Breast epithelium (tissue), 4 donors: ENCODE measurements at places on chromosomes 5 and 9. TPM values are rescaled to one million over a fixed set of nuclear protein-coding genes. Genes with fewer than 3 reads are reported as not detected.

Gene FIBCD1
- total RNA-seq, result 0.16 TPM

Gene CDC20B
- not detected for total RNA-seq

Gene SMIM32
- total RNA-seq, result not detected

Gene RNF183
- total RNA-seq, result 3.5 TPM

Gene ENTPD8
- 2.0 TPM for total RNA-seq

Gene TMEM167A
- total RNA-seq, result 42.4 TPM

Gene SAXO1
- not detected for total RNA-seq

Gene CSF1R
- 11.5 TPM for total RNA-seq

Gene ZNF618
- total RNA-seq, result 11.8 TPM

Gene CRHBP
- 0.73 TPM for total RNA-seq

Gene FOXD4L3
- total RNA-seq, result not detected

GRCh38 chr5:153525536-153525935 is 35.1 kb downstream of the GRIA1 start:
- no peak overlapping the region for H3K4me3 ChIP-seq
- no peaks in the 10 kb centered on the region for H3K4me1 ChIP-seq
- no peak for DNase-seq
- no peaks in the 10 kb centered on the region for H3K27me3 ChIP-seq

- no peak for DNase-seq
- no peak overlapping the region for H3K4me3 ChIP-seq
- no peaks in the 10 kb centered on the region for H3K4me1 ChIP-seq
Observed at GRCh38 chr5:134935711-134936602, 31.0 kb downstream of the PCBD2 start.

- H3K27ac ChIP-seq, result no peak overlapping the region
- DNase-seq, result no peak
- no peaks in the 10 kb centered on the region for H3K36me3 ChIP-seq
Observed at GRCh38 chr5:55484531-55484930, 50.2 kb downstream of the PLPP1 start.

GRCh38 chr9:34337403-34337802 is 8.0 kb downstream of the NUDT2 start:
- no peak for DNase-seq
- no peak overlapping the region for H3K27ac ChIP-seq
- no peaks in the 10 kb centered on the region for H3K36me3 ChIP-seq
- H3K27me3 ChIP-seq, result no peaks in the 10 kb centered on the region
- no peak overlapping the region for H3K4me3 ChIP-seq

DNA sequence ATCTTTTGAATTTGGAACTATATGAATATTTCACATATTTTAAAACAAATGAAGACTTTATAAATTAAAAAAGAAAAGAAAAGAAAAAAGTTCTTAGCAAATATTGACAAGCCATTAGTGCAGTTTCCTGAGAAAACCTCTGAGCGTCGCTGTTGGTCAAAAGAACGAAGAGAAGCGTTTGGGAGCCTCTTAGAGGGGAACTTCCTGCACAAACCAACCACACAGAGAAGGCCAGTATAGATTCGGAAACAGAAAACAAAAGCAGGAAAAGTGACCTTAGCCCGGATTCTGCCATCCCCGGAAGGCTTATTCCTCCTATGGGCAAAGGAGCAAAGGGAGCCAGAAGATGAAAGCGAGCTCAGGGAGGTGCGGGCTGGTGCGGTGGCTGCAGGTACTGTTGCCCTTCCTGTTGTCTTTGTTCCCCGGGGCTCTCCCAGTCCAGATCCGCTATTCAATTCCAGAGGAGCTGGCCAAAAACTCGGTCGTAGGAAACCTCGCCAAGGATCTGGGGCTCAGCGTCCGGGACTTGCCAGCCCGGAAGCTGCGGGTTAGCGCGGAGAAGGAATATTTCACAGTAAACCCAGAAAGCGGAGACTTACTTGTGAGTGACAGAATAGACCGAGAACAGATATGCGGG is at the start of gene PCDHGB2:
Gene PCDHGB2, plus strand, starts transcription at position 205 of the 637 bp plus-strand sequence. Its CDS starts 142 bp downstream, at position 347.
- no peak within 1 kb of the TSS for H3K27ac ChIP-seq
- no peaks in the 10 kb centered on the region for H3K4me1 ChIP-seq
- no peak for DNase-seq
- H3K27me3 ChIP-seq, result no peaks in the 10 kb centered on the region

- H3K4me3 ChIP-seq, result no peak overlapping the region
- H3K27me3 ChIP-seq, result no peaks in the 10 kb centered on the region
- DNase-seq, result no peak
Observed at GRCh38 chr5:137315534-137316345, 183.4 kb downstream of the SPOCK1 start.

- H3K27me3 ChIP-seq, result no peaks in the 10 kb centered on the region
- no peak overlapping the region for H3K4me3 ChIP-seq
- no peak overlapping the region for H3K27ac ChIP-seq
- DNase-seq, result no peak
- H3K4me1 ChIP-seq, result no peaks in the 10 kb centered on the region
Observed at GRCh38 chr5:132006331-132007120, 4.9 kb downstream of the ACSL6 start.

- H3K4me3 ChIP-seq, result no peak overlapping the region
- H3K27ac ChIP-seq, result no peak overlapping the region
- no peak for DNase-seq
- no peaks in the 10 kb centered on the region for H3K36me3 ChIP-seq
Observed at GRCh38 chr5:140205216-140205615, 30.2 kb downstream of the CYSTM1 start.

DNA sequence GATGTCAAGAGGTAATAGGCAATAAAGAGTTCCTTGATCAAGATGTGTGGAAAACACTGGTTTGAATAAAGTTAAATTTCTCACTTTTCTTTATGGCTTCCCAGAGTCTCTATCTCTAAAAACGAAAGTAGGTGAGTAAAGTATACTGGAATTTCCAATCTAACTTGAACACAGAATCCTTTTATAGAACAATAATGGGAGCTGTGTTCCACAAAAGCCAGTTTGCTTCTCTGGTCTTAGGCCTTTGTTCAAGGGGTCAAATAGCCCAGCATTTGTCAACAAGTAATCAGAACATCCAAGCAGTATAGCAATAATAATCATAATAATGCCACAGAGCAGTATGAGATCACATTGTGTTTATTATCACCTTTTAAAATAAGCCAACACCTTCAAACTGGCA is 20.2 kb downstream of the ATP10B start:
- no peaks in the 10 kb centered on the region for H3K4me1 ChIP-seq
- DNase-seq, result no peak
- H3K4me3 ChIP-seq, result no peak overlapping the region
- no peak overlapping the region for H3K27ac ChIP-seq
- no peaks in the 10 kb centered on the region for H3K27me3 ChIP-seq
- no peaks in the 10 kb centered on the region for H3K36me3 ChIP-seq

GRCh38 chr9:101047848-101048397 is 19.4 kb downstream of the PLPPR1 start:
- no peaks in the 10 kb centered on the region for H3K36me3 ChIP-seq
- H3K4me3 ChIP-seq, result no peak overlapping the region
- no peaks in the 10 kb centered on the region for H3K4me1 ChIP-seq
- H3K27ac ChIP-seq, result no peak overlapping the region

DNA sequence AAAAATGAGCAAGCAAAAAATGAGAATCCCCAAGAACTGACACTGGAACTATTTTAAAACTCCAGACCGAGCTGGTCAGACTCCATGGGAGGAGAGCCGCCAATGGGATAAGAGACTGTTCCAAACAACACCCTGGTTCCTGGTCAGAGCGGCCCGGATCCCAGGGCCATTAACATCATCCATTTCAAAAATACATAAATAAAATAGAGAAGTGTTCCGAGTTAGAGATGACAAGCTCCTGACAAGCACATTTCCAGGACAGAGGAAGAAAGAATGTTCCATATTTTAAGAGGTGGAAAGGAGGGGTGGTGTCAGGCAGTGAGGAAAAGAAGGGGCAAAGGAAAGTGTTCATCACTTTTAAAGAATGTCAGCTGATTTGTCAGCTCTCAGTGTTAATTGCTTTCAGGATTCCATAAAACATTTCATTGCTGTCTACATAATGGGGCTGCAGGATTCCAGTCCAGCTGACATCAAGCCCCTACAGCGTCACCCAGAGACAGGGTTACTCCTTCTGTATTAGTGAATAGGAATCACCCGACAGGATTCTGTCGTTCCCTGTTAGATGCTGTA is 202.5 kb upstream of the TRIM32 start:
- no peaks in the 10 kb centered on the region for H3K36me3 ChIP-seq
- H3K27me3 ChIP-seq, result no peaks in the 10 kb centered on the region
- H3K4me3 ChIP-seq, result no peak overlapping the region
- no peak overlapping the region for H3K27ac ChIP-seq
- no peak for DNase-seq
- no peaks in the 10 kb centered on the region for H3K4me1 ChIP-seq

DNA sequence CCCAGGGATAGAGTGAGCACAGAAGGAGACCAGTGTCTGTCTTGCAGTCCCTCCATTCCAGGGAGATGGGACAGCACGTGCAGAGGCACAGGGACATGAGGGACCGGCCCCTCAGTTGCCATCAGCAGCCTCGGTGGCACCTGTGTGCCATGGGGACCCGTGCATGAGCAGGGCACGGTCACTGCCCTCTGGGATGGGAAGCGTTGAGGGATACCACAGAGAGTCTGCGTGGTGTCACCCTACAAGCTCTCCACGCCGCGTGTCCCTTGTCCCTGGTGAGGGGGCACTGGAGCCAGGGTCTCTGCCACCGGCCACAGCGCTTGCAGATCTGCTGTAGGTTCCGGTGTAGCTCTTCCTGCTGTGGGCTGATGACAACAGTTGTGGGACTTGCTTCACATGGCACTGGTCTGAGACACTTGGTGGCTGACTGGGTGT is 108.1 kb downstream of the CACNA1B start:
- H3K4me1 ChIP-seq, result no peaks in the 10 kb centered on the region
- no peak overlapping the region for H3K27ac ChIP-seq
- no peaks in the 10 kb centered on the region for H3K36me3 ChIP-seq
- H3K27me3 ChIP-seq, result no peaks in the 10 kb centered on the region
- DNase-seq, result no peak
- no peak overlapping the region for H3K4me3 ChIP-seq

DNA sequence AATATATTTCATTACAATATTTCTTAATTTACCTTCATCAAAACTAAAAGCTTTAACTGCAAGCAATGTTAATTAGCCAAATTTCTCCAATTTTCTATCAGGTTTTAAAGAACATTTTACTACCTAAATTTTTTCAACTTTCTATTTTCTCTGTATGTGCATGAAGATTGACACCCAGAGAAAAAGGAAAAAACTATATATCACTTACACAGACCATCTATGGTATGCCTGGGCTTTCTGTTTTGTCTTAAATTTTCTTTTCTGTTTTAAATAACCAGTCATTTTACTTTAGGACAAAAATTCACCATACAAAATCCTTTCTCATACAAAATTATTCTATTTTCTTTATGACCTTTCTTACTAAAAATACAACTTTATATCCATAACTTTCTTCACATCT is 13.8 kb upstream of the IL7R start:
- H3K36me3 ChIP-seq, result no peaks in the 10 kb centered on the region
- no peaks in the 10 kb centered on the region for H3K4me1 ChIP-seq
- no peak for DNase-seq
- no peak overlapping the region for H3K27ac ChIP-seq

DNA sequence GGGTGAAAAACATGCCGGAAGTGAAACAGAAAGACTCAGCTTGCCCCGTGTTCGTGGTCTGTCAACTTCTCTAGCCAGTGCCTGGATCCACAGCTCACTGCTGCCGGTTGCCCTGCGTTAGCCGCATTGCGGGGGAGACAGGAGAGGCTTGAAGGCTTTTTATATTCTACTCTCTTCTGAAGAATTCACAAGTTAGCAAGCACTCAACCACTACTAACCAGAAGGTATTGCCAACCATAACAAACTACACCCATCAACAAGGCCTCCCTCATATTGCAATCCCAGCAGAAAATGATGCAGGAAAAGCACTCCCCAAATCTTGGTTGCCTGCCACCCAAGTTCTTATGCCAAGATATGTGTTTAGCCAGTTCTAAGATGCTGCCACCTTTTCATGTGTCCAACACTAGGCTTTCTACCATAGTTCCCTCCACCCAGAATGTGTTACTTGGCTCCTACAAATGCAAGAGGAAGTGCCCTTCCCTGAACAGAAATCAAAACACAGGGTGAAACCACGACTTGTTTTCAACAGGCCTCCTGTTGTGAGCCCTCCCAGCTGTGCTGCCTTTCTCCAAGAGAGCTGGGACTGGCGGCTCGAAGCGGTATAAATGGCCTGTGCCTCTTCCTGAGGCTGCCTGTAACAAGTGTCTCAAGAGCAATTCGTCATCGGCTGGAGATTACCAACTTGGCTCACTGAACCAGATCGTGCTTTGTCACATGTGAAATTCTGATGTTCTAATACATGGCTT is 129.0 kb downstream of the SNX18 start:
- H3K27ac ChIP-seq, result peak overlapping the region; percentile 81
- H3K27me3 ChIP-seq, result no peaks in the 10 kb centered on the region
- DNase-seq, result peak; percentile 70
- H3K36me3 ChIP-seq, result no peaks in the 10 kb centered on the region
- H3K4me3 ChIP-seq, result no peak overlapping the region
- no peaks in the 10 kb centered on the region for H3K4me1 ChIP-seq

DNA sequence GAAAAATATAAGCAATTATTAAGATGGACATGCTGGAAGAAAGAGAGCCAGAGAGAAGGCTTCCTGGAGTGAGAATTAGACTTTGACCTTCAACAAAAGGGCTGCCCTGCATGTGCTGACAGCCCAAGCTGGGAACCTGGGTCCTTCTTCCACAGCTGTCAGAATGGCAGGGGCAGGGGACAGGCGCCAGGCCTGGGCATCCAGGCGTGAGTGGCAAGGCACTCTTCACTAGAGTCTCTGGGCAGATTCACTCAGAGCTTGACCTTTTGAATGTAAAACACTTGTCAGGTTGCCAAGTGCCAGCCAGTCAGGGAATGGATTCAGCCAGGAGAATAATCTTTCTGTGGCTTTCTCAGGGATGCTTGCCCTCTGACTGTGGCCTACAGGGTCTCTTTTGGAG is 119.1 kb upstream of the CLINT1 start:
- DNase-seq, result no peak
- no peaks in the 10 kb centered on the region for H3K36me3 ChIP-seq
- no peaks in the 10 kb centered on the region for H3K4me1 ChIP-seq
- H3K27ac ChIP-seq, result no peak overlapping the region
- H3K27me3 ChIP-seq, result no peaks in the 10 kb centered on the region

GRCh38 chr9:5858833-5859232 is 25.9 kb upstream of the ERMP1 start:
- no peaks in the 10 kb centered on the region for H3K27me3 ChIP-seq
- no peak overlapping the region for H3K4me3 ChIP-seq
- no peaks in the 10 kb centered on the region for H3K4me1 ChIP-seq
- no peak for DNase-seq
- H3K36me3 ChIP-seq, result no peaks in the 10 kb centered on the region

GRCh38 chr9:76572151-76572550 is 113.2 kb downstream of the GCNT1 start:
- H3K4me1 ChIP-seq, result no peaks in the 10 kb centered on the region
- no peaks in the 10 kb centered on the region for H3K36me3 ChIP-seq
- H3K4me3 ChIP-seq, result peak overlapping the region; percentile 69
- H3K27ac ChIP-seq, result no peak overlapping the region
- no peaks in the 10 kb centered on the region for H3K27me3 ChIP-seq

- H3K4me3 ChIP-seq, result no peak overlapping the region
- no peaks in the 10 kb centered on the region for H3K36me3 ChIP-seq
- H3K4me1 ChIP-seq, result no peaks in the 10 kb centered on the region
- DNase-seq, result no peak
Observed at GRCh38 chr9:22452415-22453010, 5.9 kb downstream of the DMRTA1 start.
